ENCODE measurements at places on chromosomes 5 and 9.
A peak's percentile ranks its signal among the peaks of the same experiment; 100 is the strongest.

GRCh38 chr5:61281686-61282085 is 50.4 kb upstream of the ZSWIM6 start:
- no peak for DNase-seq

DNA sequence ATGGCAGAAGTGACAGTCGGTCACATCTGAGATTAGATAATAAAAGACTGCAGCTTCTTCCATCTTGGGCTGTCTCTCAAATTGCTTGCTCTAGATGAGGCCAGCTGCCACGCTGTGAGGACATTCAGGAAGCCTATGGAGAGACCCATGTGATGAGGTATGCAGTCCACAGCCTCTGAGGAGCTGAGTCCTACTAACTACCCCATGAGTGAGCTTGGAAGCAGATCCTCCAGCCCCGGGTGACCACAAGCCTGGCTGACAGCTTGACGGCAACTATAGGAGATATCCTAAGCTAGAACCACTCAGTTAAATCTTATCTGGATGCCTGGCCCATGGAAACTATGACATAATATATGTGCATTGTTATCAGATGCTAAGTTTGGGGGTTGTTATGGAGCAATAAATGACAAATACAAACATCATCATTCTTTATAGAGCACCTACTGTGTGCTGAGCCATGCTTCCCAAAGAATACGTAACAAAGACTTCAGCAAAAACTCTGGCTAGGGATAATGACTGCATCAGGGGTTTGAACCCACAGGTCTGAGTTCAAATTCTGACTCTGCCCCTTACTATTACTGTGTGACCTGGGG is 26.7 kb downstream of the KCNV2 start:
- no peak for DNase-seq

- DNase-seq: no peak
Observed at GRCh38 chr5:68960456-68960855, 133.4 kb upstream of the SLC30A5 start.

DNA sequence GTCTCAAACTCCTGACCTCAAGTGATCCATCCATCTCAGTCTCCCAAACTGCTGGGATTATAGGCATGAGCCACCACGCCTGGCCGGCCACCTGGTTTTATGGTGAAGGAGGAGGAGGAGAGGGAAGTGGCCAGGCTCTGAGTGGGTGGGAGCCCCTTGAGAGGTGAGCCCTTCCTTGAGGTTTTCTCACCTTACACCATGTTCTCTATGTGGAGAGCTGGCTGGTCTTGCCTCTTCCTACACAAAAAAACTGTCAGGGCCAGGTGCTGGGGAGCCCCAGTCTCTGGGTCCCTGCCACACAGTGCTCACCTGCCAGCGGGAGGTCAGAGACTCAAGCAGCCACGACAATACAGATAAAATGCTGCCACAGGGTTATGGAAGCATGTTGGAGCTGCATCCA is 18.1 kb downstream of the SWI5 start:
- DNase-seq: no peak

- no peak for DNase-seq
Observed at GRCh38 chr5:9878206-9878605, 248.1 kb upstream of the TAS2R1 start.

DNA sequence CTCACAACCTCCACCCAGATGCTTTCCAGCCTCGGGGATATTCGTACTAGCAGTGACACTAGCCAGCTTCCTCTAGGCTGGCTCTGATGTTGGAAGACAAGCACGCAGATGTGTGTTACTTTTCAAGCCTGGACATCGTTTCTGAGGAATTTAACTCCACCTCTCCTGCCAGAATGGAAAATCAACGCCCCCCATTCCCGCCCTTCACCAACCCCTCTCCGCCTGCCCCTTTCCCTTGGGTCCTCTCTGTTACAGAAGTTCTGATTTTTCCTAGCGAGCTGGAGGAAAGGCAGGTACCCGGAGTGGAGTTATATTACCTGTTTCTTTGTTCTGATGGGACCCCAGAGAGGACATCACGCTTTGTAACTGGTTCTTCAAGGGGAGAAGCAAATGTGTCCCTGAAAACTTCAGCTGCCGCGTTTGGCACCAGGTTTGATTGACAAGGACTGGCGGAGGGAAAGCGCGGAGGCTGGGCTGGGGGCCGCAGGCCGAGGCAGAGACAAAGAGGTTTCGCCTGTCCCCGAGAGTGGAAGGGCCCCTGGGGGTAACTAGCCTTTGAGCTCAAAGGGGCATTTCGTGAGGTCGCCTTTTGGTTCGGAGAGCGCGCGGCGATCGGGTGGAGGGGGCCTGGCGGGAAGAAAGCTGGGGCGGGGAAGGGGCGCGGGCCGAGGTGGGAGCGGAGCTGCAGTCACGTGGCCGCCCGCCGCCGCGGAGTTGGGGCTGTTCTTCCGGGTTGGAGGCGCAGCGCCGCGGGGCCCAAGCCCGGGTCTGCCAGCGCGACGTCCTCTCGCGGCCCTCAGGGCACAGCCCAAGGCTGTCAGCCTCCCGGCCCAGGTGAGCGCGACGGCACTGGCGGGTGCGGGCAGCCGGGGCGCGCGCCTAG is at the start of gene NNT:
Gene NNT (plus strand): TSS at position 720 of the 883 bp plus-strand sequence. CDS start 6,016 bp downstream, outside the sequence.
- DNase-seq: peak; percentile 89

GRCh38 chr5:81408496-81408895 is 14.6 kb upstream of the ACOT12 start:
- no peak for DNase-seq

GRCh38 chr9:112914524-112914923 is 23.8 kb upstream of the SLC46A2 start:
- no peak for DNase-seq

DNA sequence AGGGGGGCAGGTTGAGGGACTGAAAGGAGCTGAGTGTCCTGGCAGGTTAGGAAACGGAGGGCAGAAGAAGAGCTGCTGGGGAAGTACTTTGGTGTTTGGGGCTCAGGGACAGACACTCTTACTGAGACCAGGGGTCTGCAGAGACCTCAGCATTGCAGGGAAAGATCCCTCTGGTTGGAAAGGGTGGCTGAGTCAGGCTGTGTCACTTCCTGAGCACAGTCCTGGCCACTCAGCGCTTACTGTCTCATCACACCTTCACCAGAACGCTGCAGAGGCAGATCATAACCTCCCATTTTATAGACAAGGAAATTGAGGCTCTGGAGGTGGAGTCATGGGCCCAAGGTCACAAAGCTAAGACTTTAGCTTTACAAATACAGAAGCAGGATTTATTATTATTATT is 54.3 kb downstream of the LMX1B start:
- no peak for DNase-seq

DNA sequence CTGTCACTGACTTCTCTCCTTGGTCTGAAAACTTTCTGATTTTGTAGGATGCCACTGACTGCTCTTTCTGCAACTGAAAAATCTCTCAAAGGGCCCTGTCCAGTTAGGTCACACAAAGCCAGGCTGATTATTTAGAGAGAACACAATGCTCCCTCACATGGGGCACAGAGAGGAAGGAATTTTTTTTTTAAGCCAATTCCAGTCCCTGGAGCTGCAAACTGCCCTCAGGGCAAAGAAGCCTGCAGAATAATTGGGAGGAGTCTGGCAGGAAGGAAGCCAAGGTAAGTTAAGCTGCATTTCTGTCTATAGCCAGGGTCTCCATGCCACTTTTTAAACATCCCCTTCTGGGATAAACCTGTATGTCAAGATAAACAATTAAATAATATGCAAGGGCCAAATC is 305.5 kb downstream of the ZSWIM6 start:
- no peak for DNase-seq

GRCh38 chr5:59371525-59372127 is 521.9 kb downstream of the PDE4D start:
- DNase-seq: no peak

- DNase-seq: no peak
Observed at GRCh38 chr9:14797435-14797834, 74.9 kb upstream of the CER1 start.

DNA sequence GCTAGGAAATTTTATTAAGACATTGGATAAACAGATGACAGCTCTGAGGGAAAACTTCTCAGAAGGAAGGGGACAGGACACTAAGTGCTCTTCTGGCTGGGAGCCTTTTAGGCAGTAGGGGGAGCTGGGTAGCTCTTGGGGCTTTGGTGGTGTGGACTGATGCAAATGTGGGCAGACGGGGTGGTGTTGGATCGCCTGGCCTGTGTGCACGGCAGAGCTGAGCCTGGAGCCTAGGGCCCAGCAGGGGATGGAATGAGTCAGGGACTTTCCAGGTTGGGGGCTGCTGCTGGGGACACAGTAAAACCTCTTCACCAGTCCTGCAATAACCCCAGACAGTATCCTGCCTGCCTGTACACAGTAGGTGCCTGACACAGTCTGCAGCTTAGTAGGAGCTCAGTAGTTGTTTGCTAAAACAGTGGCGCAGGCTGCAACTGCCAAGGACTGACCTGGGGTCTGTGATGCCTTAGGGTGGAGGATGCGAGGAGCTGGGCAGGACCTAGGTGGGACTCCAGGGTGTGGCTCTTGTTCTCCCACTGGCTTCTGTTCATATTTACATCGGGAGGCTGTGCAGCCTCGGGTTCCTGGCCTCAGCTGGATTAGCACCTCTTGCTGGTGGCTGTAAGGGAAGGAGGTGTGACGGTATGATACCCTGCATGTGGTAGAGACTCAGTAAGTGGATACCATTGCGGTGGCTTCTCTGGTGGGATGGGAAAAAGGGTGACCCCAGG is 83.8 kb downstream of the DAB2IP start:
- peak; percentile 12 for DNase-seq

- DNase-seq: no peak
Observed at GRCh38 chr9:74358959-74359358, 138.2 kb upstream of the RORB start.

DNA sequence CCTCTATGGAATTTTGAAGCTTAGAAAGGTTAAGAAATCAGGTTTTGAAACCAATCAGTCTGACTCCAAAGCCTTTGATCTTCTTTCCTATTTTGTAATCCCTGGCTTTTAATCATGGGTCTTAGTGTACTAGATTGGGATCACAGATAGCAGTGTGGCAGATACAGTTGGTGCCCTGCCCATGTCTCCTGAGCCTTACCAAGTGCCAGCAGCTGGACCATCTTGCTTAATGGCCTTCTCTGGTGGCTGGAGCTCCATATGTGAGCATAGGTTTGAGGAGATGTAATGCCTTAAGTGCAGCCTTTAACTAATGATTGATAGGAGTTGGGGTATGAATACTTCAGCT is 16.7 kb upstream of the RIC1 start:
- no peak for DNase-seq

- no peak for DNase-seq
Observed at GRCh38 chr5:6359555-6360322, 18.6 kb downstream of the MED10 start.

DNA sequence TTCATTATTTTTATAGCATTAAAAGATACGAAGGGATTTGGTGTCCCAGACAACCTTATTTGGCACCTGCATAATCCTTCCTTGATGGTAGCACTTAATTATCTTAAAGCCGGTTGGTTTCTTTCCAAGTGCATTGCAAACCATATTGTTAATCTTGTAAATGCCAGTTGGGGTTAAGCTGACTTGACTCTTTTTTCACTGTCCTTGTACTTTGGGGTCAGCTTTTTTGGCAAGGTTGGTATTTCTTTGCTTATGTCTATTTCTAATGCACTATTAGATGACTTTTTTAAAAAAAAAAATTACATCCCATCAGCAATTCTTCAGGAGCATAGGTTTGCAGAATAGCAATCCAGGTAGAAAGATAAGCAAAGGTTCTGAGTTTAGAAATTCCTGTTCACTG is 466.8 kb upstream of the TLE4 start:
- no peak for DNase-seq
